ENCODE measurements at places on chromosomes 12 and 14.

GRCh38 chr12:32501835-32502333 is 102.5 kb downstream of the FGD4 start:
- DNase-seq: no peak

- DNase-seq: no peak
Measured at GRCh38 chr12:10088955-10089900, 9.6 kb downstream of the CLEC1A start.

DNA sequence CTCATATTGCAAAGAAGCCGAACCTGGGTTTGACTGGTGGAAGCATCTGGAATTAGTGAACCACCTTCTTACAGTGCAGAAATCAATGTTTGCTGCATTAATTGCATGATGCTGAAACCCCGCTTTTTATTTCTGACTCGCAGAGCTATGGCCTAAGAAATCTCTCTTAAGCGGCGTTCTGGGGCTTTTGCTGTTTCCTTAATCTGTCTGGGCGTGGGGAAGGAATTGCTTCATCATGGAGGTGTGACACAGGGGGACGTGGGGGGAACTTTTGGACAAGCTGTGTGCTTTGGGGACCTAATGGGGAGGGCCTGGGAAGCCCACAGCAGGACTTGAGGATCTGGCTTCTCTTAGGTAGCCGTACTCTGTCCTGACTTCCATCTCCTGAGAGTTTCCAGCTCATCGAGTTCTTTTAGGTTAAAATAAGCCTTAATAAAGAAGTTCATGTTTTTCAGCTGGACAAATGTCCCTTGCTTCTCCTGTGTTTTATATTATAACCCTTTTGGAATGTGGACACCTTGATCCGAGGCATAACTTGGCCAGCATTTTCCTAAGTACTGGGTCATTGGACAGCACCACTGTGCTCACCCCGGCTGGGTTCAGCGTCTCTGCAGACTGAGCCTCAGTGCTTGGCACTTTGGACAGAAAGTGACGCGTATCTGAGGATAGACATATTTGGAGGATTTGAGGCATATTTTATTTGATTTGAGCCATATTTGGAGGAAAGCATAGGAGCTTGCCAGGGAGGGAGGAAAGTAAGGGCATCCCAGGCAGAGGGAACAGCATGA is 192.1 kb upstream of the MYL2 start:
- no peak for DNase-seq

GRCh38 chr12:68469113-68469512 is 137.0 kb upstream of the MDM1 start:
- no peak for DNase-seq

GRCh38 chr14:52391881-52392615 is 77.9 kb downstream of the PTGER2 start:
- no peak for DNase-seq

GRCh38 chr12:108622421-108622820 is 11.3 kb downstream of the SELPLG start:
- DNase-seq: no peak

GRCh38 chr12:123472438-123472849 is 14.5 kb downstream of the SNRNP35 start:
- no peak for DNase-seq

GRCh38 chr14:21107283-21107800 is 6.5 kb downstream of the TMEM253 start:
- DNase-seq: no peak

All from HTR-8/SVneo (cell line).